NCI-H526 treated with DMSO at 0.1 percent for 48 hours (cell line): ENCODE measurements at places on chromosomes 11 and 22.

GRCh38 chr11:3877364-3878257 lies 22.1 kb downstream of the STIM1 start:
- peak; percentile 44 for DNase-seq

DNA sequence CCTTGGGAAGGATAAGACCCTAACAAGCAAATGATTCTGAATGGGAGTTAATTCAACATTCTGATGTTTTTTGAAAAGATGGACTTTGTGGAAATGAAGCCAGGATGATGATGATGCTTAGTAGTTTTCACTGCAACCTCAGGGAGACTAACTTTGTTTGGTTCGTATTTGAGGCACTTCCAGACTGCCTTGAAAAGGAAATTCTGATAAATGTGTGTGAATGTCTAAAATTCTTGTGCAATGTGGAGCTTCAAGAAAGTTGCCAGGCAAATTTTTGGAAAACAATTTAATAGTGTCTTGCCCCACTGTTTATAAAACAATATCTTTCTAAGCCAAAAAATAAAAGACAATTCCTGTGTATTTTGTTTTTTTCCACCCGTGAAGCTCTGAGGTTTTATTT lies 11.2 kb upstream of the NAV2 start:
- DNase-seq: no peak

DNA sequence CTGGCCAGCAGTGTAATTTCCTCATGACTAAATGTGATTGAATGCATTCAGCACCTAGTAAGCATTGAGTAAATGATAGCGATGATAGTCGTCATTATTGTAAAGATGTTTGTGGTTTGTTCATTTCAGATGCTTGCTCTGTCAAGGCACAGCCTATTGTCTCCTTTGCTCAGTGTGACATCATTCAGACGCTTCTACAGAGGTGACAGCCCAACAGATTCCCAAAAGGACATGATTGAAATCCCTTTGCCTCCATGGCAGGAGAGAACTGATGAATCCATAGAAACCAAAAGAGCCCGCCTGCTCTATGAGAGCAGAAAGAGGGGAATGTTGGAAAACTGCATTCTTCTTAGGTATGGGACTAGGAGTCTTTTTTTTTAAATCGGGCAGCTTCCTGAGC lies 7.6 kb downstream of the SDHAF2 start:
- no peak for DNase-seq

- no peak for DNase-seq
Observed at GRCh38 chr11:27916541-27917100, 191.3 kb downstream of the KIF18A start.

- no peak for DNase-seq
Observed at GRCh38 chr11:124759266-124760204, 2.6 kb downstream of the ESAM start.

DNA sequence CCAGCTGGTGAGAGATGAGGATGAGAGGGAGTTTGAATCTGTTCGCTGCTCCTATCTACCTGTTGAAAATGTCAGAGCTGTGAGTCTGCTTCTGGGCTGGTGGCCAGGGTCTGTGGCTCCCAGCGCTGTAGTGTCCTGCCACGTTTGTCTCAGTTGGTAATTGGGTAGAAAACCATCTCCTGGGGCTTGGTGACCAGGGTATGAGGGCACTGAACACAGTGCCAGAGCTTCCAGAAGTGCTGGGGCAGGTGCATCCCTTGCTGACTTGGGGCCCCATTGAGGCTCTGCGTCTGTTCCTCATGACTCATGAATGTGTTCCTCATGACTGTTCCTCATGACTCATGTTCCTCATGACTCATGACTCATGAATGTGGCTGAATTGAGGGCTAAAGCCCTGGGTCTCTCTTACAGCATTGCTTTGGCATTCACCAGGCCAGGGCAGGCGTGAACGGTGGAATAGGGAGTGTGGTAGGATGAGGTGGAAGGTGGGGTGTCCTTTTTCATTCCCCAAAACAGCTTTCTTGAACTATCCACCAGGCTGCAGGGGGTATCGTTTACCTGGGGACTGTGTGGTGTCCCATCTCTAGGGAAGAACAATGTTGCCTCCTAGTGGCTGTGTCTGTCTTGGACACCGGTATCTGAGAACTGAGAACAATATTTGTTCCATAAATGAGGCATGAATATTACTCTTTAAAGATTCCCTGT lies 139.5 kb downstream of the COMMD9 start:
- peak; percentile 14 for DNase-seq

DNA sequence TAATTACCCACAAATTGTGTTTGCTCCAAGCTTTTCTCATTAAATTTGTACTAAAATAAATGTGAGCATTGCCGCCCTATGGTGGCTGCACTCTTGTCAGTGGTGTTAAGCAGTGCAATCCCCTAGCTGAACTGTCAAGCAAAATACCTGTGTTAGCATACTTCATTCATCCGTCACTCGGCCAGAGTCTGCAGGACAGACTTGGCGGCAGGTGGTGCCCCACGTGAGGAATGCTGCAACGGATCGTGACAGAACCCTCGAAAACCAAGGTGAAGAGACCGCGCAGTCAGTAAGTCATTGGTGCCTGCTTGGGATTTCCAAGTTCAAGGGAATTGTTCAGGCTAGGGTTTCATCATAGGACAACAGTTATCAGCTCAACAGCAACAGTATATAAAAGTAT lies 1592.1 kb upstream of the TENM4 start:
- DNase-seq: no peak

- no peak for DNase-seq
Observed at GRCh38 chr11:12212821-12213185, 102.4 kb downstream of the MICAL2 start.

DNA sequence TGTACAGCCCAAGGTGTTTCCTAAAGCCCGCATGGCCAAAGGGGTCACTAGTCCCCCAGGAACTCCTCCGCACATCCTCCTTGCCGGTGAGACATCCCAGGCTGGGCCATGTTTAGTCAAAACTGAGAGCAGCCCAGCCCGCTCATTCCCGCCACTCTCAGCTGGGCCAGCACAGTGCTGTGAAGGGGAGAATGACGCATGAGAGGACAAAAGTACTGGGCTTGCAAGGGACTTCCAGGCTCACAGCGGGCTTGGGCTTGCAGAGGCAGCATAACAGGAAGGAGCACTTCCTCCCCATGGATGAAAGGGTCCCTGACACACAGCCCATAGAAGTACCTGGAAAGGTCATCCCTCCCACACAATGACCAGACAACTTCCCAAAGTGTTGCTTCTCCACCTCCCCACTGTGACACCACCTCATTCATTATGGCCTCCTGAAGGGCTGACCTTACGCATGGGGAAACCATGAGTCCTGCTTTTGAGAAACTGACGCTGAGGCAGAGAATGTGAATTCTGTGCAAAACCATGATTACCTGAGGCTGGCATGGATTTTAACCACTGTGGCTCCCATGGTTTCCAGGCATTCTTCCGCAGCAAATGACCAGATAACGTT lies 19.1 kb downstream of the ETS1 start:
- no peak for DNase-seq

DNA sequence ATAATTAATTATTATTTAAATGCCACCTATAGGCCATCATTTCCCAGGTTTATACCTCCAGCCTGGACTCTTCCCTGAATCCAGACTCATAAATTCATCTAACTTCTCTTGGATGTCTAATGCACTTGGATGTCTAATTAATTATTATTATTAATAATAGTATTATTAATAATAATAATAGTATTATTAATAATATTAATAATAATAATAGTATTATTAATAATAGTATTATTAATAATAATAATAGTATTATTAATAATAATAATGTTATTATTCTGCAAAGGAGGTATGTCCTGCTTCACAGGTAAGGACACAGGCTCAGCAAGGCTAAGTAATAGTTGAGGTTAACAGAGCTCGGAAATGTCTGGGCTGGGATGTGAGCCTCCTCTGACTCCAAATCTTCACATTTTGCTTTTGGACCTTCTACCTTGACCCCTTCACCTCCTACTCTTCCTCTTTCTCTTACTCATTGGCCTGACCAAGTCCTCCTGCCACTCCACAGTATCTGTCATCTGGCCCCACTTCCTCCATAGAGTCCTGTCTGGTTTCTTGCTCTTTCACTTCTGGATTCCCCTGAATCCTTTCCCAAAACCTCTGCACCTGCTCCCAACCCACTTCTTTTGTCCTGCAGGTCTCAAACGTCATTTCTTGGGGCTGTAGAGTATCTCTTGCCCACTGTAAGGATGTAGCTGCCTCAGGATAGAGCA lies 8.0 kb downstream of the RIBC2 start:
- no peak for DNase-seq

DNA sequence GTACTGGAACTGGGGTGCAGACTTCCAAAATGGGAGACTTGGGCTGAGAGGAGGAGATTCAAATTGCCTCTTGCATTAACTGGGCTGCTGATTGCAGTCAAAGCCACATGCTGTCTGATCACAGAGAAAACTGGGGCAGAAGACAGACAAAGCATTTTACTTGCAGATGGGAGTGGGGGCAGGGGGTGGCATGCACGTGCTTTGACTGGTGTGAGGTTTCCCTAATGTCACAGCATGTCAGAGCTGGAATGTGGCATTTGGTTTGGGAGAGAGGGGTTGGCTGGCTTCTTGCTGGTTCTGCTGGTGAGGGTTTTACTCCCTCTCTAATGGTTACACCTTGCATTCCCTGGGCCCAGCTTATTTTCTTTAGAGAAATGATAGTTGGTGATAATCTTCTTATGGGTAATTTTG lies 2.9 kb downstream of the TUB start:
- no peak for DNase-seq

- DNase-seq: no peak
Observed at GRCh38 chr11:117200813-117201657, 1.9 kb downstream of the TAGLN start.

DNA sequence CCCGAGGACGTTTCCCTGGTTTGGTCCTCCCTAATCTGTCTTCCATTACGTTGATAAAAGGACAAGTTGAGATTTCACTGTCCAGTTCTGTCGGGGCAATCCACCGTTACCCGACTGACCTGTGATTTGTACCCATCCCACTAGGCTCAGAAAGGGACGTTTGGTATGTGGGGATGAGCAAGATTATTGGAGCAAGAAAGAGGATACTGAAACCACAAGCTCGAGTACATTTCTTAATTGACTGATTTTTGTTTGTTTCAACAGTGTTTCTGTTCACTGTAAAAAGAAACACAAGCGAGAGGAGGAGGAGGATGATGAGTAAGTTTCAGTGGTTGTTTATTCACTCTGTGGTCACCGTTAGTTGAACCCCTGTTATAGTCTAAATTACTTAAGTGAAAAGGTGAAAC lies 969 bp downstream of the CCDC117 start:
- no peak for DNase-seq

GRCh38 chr22:23199159-23199558 lies 18.9 kb downstream of the BCR start:
- no peak for DNase-seq

- DNase-seq: no peak
Observed at GRCh38 chr22:48342016-48342415, 1485.7 kb downstream of the BRD1 start.

GRCh38 chr11:73217131-73217809 lies 811 bp upstream of the P2RY2 start:
- no peak for DNase-seq

- DNase-seq: no peak
Observed at GRCh38 chr11:18321578-18321968, 367 bp downstream of the HPS5 start.

GRCh38 chr11:68827733-68828132 lies 14.0 kb downstream of the CPT1A start:
- no peak for DNase-seq

GRCh38 chr22:19554834-19555404 lies 30.7 kb upstream of the CLDN5 start:
- DNase-seq: no peak

GRCh38 chr11:133936136-133936535 lies 20.6 kb downstream of the IGSF9B start:
- DNase-seq: no peak

DNA sequence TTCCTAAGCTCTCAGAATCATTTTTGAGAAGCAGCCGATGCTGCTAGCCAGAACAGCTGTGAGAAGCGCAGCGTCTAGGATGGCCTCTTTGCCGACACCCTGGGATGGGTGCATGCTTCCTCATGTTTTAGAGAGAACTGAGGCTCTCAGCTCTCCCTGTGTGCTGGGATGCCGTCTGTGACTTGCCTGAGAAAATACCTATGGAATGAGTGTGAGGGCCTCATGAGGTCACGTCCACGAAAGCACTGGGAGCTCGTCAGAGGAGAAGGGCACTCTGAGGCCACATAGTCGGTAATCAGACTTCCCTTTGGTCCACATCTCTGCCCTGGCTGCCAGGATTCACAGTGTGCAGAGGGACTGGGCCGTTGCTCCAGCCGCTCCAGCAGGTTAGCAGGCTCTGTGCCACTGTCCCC lies 54.7 kb downstream of the MICAL3 start:
- no peak for DNase-seq

DNA sequence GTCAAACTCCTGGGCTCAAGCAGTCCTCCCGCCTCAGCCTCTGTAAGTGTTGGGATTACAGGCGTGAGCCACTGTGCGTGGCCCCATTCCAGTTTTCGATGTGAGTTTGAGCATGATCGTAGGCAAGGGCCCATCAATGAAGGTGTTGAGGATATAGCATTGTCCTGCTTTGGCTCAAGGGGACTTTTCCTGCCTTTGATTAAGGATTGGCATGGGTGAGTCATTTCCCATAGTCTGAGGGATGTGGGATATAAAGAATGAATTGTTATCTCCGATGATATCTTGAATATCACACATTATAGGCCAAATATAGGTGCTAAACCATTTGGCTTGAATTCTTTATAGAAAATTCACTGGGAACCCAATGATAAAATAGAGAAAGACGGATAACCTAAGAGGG lies 30.4 kb downstream of the STIM1 start:
- DNase-seq: no peak

GRCh38 chr22:36599771-36600170 lies 70.8 kb upstream of the EIF3D start:
- no peak for DNase-seq

DNA sequence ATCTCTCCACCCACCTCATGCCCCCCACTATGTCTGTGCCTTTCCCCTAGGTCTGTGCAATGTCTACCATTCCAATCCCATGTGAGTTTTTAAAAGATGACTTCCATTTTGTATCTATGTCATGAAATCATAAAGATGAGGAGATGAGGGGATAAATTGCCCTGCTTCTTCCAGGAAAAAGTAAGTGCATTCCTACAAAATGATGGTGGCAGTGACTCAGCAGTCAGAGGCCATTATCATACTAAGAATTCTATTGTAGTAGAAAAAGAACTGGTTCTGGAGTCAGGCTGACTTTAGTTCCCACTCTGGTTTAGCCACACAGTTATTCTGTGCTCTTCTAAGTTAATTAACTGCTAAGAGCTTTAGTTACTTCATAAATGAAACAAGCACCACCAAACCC lies 89.6 kb upstream of the API5 start:
- no peak for DNase-seq

GRCh38 chr11:35334385-35335090 lies 84.8 kb downstream of the SLC1A2 start:
- no peak for DNase-seq

- DNase-seq: no peak
Observed at GRCh38 chr11:61602775-61603569, 22.1 kb upstream of the SYT7 start.

DNA sequence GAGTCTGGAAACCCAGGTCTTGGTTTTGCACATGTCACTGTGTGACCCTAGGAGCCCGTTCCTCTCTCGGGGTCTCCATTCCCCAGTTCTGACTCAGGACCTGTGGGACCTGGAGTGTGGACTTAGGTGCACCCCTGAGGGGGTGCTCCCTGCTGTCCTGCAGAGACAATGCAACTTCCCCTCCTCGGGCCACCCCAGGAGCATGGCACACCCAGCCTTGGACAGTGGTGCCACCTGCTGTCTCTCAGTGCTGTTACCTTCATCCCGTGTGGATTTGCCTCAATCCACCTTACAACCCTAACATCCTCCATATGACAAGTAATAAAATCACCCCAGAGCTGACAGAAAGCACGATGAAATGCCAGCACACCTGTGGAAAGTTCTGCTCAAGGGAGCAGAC lies 27.5 kb upstream of the CRYBB3 start:
- DNase-seq: no peak

GRCh38 chr11:101553891-101554292 lies 29.9 kb downstream of the TRPC6 start:
- no peak for DNase-seq
